ENCODE measurements at places on chromosomes 12 and 14.

DNA sequence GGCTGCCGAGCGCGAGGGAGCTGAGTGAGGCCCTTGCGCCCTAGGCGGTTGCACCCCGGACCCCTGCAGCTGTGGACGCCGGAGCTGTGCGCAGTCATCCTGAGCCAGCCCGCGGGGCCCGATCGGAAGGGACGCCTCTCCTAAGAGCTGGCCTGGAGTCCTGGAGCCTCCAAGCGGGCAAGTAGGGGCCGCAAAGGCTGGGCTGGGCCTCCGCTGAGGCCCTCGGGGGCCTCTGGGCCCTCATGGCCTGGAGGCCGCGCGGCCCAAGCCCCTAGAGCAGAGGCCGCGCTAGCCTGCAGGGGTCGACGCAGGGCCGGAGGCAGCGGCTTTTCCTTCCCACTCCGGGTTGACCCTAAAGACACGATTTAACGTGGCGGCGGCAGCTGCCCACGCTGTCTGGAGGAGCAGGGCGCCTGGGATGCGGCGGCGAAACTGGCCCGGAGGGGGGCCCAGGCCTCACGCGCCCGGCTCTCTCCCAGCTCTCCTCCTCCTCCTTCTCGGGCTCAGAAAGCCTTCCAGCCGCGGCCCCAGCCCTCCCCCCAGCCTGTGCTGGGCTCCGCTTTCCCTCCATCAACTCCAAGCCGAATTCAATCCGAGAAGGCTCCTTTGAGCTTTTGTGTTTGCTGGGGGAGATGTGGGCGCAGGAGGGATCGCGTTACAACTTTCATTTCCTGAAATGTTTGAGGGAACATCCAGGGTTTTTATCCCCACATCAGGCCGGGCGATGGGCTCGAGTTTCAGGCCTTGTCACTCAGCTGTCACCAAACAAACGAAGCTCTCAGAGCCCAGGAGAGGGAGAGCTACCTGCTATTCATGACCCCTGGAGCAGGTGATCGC, 11.6 kb downstream of the SIX1 start:
- peak; percentile 47 for DNase-seq

DNA sequence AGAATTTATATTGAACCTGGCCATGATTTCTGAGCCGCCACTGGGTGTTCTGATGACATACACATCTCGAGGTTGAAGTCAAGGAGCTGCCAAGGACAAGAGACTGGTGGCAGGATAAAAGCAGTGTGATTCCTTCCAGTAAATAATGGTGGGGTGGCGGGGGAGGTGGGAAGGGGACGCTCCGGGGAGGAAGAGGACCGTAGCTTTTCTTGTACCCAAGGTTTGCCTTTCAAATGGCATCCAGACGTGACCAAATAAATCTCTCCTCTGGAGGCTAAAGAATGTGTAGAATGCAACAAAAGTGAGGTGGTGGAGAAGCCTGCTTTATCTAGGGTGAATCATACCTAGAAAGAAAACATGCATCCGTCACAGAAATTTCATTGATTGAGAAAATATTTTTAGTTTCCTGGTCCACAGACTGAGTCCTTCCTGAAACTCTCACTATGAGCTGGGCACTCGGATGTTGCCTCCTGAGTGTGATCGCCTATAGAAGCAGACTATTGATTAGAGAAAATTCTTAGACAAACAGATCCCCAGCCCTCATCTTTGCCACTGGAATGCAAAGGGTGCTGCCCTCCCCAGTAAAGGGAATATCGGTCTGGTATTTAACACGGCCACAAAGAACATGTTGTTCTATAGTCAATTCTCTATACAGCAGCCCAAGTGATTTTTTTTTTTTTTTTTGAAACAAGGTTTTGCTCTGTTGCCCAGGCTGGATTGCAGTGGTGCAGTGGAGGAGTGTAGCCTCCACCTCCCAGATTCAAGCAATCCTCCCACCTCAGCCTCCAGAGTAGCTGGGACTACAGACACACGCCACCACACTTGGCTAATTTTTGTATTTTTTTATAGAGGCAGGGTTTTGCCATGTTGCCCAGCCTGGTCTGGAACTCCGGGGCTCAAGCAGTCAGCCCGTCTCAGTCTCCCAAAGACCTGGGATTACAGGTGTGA, 112.1 kb downstream of the DPF3 start:
- peak; percentile 87 for DNase-seq

DNA sequence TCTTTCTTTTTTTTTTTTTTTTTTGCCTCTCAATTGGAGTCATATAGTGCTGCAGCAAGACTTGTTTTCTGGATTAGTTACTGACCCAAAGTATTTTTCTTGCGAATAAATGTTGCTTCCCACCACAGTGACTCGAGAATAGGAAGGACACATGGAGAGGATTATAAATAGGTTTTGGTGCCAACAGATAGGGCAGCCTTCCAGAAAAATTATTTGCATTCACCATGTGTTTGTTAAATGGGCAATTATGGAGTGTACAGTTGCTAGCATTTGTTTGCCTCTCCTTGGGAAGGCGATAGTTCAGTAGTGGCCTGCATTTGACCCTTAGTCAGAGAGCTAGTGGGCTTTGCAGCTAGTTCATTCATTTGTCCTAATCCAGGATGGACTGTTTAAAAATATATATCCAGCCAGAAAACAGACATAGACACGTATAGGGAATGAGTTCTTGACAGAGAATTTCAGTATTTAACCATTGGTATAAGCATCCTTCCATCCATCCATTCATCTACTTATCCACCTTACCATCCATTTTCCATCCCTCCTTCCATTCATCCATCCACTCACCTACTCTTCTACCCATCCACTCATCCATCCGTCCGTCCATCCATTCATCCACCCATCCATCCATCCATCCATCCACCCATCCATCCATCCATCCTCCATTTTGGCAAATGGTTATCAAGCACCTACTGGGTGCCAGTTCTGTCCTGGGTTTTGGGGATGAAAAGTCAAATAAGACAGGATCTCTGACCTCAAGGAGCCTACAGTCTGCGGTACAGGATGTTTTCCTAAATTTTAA, 67.5 kb downstream of the CHST11 start:
- DNase-seq, result peak; percentile 52

DNA sequence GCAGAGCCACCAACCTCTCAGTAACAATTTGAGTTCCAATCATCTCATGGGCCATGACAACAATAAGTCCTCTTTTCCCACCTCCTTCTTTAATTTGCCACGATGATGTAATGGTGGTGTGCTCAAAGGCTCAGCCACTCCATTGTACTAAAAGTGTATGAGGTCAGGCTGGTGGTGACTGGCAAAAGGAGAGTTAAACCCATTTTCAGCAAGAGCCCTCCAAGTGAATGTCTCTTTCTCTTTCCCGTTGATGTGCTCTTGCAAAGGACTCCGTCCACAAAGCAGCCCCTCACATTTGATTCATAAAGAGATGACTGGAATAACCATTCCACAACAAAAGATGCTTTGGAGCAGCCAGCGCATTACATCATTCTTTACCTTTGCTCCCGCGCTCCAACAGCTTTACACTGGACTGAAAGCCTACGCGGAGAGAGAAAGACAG, 41.6 kb downstream of the DUSP16 start:
- DNase-seq, result no peak

- no peak for DNase-seq
Measured at GRCh38 chr12:58248599-58248998, 307.2 kb downstream of the ATP23 start.

DNA sequence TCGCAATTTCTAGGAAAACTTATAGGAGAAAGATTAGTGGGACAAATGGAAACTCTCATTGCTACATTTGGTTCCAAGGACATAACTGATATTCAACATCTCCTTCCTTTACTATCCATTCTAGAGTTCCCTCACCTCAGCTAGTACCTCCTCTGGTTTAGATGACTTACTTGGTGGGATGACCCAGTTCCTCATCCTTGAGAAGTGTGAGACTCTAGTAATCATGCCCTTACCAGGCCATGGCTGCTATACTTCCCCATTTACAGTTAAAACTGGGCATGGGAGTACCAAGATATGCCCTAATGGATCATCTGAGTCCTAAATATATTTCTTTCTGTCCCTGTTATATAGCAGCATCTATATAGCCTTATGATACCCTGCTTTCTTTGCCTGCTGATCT, 58.1 kb downstream of the IFT81 start:
- DNase-seq, result no peak

DNA sequence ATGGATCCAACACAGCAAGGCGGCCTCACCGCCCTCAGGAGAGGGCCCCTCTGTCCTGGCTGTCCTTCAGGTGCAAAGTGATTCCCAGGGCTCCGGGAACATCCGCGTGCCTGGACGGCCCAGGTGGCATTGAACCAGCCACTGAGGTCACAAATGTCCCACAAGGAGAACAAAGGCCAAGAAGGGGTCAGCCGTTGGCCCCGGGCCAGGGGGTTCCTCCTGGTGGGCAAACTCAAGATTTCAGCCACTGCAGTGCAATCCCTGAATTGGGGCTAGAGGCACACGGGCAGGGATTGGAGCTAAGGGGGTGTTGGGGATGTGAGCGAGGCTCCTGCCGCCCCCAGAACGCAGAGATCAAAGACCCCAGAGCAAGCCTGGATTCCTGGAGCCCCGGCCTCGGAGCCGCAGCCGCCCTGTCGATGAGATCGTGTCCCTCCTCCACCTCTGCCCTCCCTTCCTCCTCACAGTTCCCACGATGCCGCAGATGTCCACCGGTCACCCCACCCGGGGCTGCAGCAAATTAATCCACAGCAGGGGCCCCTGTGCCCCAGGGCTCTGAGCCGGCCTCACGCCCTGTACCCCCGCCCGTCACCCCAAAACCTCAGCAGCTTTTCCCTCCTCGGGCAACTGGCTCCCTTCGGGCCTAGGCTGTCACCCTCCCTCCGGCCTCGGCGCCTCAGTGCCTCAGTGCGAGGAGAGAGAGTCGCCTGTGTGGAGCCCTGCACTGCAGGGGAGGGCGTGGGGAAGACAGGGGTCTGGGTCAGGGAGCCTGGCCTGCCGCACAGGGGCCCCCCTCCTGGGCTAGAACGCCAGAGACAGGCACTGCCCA, 56.7 kb upstream of the GALNT9 start:
- DNase-seq, result no peak

DNA sequence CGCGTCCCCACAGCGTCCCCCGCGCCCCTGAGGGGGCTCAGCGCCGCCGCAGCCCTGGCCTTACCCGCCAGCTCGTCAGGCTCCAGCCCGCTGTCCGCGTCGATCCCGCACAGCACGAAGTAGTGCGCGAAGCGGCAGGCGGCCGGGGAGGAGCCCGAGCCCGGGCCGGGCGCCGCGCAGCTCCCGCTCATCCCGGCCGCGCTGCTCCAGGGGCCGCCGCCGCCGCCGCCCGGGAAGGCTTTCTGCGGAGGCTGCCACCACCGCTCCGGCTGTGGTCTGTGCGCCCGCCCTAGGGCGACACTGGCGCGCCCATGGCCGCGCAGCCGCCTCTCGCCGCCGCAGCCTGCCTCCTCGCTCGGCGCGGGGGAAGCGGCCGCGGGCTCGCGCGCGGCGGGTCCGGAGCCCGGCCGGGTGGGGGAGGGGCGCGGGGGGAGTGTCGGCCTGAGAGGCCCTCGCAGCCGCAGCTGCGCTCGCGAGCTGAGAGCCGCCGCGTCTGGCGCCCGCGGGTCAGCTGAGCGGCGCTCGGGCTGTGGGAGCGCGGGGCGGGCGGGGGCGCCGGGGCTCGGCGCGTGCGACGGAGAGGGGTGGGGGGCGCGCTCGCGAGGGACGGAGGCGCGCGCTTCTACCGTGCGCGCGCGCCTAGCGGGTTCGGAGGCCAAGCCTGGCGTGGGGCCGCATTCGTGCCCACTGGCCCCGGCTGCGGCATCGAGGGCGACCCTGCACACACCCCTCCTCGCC, at the start of gene DENND5B:
TSS of gene DENND5B (minus strand) at position 495 of the 738 bp plus-strand sequence. CDS start at position 191, 304 bp downstream.
- peak; percentile 79 for DNase-seq

GRCh38 chr12:52042706-52043385, 8.4 kb upstream of the NR4A1 start:
- no peak for DNase-seq

DNA sequence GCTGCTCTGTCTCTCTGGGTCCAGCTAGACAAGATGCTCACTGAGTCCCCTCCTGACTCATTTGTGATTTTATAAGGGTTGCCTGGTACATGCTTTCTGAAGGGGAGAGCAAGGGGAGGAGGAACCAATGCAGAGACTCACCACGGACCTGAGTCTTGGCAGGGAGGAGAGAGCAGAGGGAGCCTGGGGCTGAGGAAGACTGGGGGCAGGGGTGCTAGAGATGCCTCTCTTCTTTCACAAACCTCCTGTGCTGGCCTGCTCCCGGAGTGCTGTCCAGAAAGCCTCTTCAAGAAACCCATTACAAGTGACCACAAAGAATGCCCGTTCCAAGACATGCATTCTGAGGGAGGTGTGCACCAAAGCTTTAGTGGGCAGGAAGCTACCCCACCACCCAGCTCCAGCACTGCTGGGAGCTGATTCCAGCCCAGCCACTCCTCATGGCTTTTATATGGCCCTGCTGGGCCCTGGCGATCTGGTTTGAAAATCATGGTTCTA, 33.1 kb upstream of the DICER1 start:
- peak; percentile 8 for DNase-seq

GRCh38 chr14:76090616-76091391, 60.9 kb upstream of the GPATCH2L start:
- DNase-seq, result peak; percentile 8

Measured in fibroblast of skin of scalp (primary cell).